Urothelium cell line (cell line): ENCODE measurements at places on chromosomes 4 and X.
A peak's percentile ranks its signal among the peaks of the same experiment; 100 is the strongest.

DNA sequence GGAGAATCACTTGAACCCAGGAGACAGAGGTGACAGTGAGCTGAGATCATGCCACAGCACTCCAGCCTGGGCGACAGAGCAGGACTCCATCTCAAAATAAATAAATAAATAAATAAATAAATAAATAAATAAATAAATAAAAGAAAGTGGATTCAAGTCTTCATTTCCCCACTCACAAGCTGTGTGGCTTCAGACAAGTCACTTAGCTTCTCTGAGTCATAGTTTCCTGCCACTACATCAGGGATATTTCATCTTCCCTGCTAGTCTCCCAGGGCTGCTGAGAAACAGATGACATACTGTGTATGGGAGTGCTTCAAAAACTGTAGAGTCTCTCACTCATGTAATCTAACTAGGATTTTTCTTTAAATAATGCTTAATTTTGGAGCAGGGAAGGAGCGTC is 37.2 kb downstream of the TBC1D9 start:
- DNase-seq: no peak

GRCh38 chr4:137572647-137573046 is 40.4 kb upstream of the PCDH18 start:
- DNase-seq: no peak

GRCh38 chrX:151563449-151563848 is at the start of gene PASD1:
PASD1 (plus strand) TSS chrX:151563675; CDS start chrX:151601554, 37,879 bp downstream.
- no peak for DNase-seq

- no peak for DNase-seq
Observed at GRCh38 chrX:153571534-153571908, 27.4 kb downstream of the CCNQ start.

DNA sequence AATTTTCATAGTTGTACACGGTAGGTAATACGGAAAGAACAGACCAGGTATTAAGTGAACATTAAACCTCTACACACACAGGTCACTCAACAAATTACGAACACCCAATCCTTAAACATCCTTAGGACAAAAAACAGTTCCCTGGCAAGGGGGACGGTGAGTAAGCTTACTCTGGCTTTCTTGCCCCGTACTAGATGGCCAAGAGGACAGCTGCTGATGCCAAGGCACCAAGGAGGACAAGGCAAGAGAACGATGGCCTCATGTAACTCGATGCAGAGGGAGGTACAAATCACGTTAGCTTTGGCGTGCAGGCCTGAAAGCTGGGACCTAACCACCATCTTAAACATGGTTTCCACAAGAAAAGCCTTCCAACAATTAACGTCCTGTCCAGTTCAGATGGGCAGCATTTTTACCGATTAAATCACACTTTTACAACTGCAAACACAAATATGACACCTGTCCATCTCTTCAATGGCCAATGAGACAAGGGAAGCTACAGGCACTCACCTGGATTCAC is 23.7 kb downstream of the FAT1 start:
- DNase-seq: no peak

DNA sequence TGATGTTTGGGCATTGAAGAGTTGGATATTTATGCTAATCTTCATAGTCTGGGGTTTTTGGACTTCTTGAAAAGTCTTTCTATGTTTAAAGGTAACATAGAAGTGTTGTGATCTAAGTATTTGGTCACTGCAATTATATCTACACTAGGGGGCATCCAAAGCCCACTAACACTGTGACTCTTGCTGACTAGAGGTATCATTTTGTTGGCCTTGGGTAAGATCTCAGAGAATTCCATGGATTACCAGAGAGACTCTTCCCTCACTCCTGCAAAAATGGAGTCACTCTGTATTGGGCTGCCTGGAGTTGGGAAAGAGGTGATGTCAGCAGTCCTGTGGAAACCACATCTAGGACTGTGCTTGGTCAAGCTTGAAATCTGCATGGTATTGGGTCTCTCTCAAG is 1077.6 kb downstream of the FAM133A start:
- no peak for DNase-seq

DNA sequence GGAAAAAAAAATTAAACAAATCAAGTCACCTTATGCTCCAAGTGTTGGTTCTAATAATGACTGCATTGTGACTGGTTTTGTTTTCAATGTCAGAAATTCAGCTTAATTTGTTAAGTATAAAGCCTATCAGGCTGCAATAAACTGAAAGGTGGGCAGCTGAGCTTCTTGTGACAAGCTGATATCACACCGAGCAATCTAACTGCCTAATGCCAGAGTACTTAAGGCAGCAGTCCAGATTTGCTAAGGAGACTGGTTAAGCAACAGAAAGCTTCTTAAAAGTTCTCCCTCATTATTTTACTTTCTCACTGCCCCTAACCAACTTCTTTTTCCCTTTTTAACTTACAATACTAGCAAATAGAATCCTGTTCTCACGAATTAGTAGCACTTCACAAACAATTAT is 201.0 kb downstream of the MAB21L2 start:
- DNase-seq: no peak

DNA sequence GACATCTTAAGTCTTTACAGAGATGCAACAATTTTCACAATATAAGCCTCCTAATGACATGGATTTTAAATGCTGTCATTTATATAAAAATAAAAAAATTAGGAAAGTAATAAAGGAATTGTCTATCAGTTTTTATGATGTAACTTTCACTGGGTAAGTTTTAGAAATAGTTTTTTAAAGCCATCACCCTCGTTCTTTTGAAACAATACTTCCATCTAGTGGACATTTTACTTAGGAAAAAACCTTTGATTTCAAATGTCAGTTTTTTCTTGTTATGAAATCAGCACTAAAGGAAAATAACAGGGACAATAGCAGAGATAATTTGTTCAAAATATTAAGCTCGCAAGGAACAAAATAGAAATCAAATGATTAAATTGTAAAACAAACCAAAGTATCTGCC is 24.3 kb upstream of the NDNF start:
- peak; percentile 7 for DNase-seq

DNA sequence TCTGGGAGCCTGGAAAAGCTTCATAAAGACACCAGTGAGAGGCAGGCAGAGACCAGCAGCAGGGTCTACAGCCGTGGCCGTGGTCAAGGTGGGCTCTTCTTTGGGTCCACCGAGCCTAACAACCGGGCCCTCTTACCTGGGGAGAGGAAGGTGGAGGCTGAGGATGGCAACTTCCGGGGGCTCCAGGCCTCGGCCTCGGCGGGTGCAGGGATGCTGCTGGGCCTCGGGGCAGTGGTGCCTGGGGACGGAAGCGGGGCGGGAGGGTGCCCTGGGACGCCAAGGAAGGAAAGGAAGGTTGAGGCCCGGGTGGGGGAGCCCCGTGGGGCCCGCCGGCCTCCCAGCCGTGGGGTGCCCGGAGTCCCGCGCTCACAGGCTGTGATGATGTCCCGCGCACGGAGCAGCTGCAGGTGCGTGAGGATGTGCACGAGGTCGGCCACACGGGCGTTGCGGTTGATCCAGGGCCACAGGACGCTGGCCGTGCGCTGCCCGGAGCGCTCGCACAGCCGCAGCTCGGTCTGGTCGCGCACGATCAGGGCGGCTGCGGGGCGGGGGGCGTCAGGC is 561 bp downstream of the IRAK1 start:
- DNase-seq: peak; percentile 16

DNA sequence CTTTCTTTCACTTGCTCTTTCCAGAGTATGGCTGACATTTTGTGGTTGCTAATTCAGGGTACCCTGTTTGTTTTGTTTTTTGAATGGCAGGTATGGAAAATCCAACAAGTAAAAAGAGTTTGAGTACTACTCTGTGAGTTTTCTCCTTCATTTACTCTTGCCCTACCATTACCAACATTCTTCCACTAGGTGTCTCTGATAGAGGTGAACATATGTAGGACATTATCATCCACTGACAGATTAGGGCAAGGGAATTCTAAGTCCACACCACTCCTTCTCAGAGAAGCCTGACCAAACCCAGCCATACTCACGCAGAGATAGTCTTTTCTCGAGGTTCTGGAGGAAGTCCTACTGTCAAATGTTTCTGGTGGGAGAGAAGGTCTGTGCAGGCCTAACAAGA is 36.7 kb upstream of the HDAC8 start:
- peak; percentile 2 for DNase-seq

- peak; percentile 6 for DNase-seq
Observed at GRCh38 chr4:88570001-88570400, 22.3 kb upstream of the HERC3 start.

- DNase-seq: no peak
Observed at GRCh38 chr4:155207534-155208257, 740 bp upstream of the NPY2R start.

- no peak for DNase-seq
Observed at GRCh38 chr4:118942465-118942864, 53.8 kb downstream of the SYNPO2 start.

GRCh38 chrX:55074851-55075467 is at the start of gene PAGE2B:
PAGE2B (plus strand) TSS chrX:55075030; CDS start chrX:55076042, 1,012 bp downstream.
- peak; percentile 62 for DNase-seq

DNA sequence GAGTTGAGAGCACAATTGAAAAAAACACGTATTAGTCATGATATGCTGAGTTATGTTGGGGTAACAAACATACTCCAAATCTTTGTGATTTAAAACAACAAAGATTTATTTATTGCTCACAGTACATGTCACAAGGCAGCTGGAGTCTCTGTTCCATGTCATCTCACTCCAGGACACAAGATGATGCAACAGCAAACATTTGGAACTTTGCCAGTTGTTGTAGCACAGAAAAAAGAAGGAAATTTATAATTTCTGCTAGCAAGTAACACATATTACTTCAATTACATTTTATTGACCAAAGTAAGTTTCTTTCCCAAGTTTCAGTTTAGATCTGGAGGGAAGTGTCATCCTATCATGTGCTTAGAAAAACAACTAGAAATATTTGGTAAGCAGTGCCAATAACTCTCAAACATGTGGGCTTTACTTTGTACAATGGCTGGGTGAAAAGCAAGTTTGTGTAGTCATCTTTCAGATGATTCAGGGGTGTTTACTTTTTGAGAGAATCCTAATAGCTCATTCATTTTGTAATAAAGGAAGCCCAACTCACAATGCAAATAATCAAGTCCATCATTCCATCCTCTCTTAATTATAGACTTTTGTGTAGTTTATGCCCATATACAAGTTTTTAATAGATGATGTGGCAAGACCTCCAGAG is 452.3 kb downstream of the ZIC3 start:
- DNase-seq: no peak

DNA sequence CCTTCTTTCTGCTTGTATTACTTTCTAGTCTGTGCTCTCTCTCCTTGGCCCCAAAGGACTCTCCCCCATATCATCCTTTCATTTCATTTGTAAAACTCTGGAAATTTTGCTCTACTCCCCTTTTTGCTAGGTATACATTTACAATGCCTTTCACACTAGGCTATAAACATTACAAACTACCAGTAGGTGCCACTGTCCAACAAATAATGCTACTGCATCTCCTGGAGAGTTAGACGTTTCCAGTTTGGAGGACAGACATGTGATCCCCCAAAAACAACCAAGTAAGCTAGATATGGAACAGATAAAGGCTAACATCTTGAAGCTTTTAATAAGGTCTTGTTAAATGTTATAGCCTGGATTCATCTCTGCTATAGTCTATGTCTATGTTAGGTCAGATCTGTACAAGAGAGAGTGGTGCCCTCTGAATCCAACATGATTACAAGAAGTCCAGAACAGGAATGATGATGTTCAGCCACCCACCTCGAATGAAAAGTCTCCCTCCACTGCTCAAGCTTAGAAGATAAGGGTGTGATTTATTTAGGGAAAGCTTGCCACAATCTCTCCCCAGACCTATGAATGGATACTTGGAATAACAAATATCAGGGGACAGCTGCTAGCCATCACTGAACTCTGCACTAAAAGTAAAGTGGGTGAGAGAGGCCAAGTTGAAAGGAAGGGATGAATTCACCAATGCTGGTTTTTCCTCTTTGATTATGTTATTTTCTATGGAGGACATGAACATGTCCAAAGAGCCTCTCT is 14.3 kb downstream of the CBR4 start:
- DNase-seq: no peak

DNA sequence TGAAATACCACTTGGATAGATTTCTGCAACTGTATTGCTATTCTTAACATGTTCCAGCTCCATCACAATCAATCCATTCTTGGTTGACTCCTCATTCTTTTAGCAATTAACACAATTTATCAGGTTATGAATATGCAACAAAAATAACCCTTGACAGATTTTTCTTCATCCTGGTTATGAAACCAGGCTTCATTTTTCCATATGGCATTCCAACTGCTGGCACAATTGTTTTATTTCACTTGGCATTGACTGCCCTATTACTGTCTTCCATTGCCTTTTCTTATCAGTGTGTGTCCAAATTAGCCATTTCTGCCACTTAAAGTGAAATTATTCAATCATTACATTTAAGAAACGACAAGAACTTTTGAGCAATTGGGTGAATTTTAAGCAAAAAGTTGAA is 388.8 kb upstream of the EPHA5 start:
- DNase-seq: no peak

- DNase-seq: no peak
Observed at GRCh38 chr4:125115476-125115875, 199.3 kb upstream of the FAT4 start.

GRCh38 chr4:148444296-148445070 is 2.3 kb upstream of the NR3C2 start:
- DNase-seq: peak; percentile 25

- DNase-seq: no peak
Observed at GRCh38 chr4:2598511-2599303, 62.3 kb downstream of the FAM193A start.

- peak; percentile 5 for DNase-seq
Observed at GRCh38 chrX:149060921-149061320, 444.2 kb downstream of the IDS start.

DNA sequence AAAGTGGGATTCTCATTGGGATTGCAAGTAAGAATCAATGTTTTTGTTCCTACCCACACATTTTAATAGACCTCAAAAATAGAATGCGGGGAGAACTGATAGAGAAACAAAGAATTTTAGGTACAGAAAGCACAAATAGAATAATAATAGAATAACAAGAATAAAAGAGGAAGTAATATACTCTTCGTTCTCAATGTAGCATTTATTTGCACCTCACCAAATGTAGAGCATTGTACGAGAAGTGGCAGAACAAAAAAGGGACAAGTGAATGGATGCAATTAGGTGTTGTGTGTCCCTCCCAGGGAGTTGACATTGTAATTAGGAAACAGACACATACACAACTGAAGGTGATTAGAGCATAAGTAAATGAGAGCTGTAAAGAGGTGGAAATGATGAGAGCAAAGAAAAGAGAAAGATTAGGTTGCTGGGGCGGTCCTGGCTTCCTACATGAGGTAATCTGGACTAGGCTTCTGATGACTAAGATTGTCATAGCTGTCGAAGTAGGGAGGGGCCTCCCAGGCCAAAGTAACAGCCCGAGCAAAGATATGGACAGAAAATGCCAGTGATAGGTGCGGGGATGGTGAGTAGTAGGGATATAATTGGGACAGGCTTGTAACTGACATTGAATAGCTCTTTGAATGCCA is 10.4 kb downstream of the RAB9A start:
- DNase-seq: no peak
